CD4-positive, alpha-beta T cell treated with Interleukin-21 for 1 hour (primary cell): ENCODE measurements at places on chromosomes 3 and 15.
A peak's percentile ranks its signal among the peaks of the same experiment; 100 is the strongest.

DNA sequence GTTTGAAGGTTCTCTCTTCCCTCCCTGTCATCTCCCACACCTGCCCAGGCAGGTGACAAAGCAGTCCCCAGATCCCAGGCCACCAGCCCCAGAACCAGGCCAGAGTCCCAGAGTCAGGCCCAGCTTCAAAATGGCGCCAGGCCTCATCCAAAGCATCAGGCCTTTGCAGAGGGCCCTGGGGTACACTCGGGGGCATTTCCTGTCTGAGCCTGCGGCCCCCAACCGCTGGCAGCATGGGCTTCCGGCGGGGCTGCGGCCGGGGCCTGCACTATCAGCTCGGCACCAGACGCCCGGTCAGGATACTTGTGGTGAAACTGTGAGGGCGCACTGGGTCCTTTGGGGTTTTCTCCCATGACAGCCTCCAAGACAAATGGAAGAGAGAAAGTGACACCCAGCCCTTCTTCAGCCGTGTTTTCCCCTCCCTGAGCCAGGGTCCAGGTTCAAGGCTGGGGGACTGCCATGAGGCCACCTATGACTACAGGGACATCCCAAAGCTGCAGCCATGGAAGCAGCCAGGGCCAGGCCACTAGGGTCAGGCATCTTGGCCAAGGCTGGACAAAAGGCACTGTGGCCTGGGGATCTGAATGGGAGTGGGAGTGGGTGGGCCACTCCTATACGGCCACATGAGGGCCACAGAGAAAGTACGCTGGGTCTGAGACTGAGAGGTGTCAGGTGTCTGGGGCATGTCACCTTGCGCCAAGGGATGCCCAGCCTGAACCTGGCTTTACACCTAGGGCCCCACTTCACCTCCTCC is 33.9 kb downstream of the RPN1 start:
- DNase-seq: peak; percentile 11

GRCh38 chr15:22226034-22226790 is 145.9 kb downstream of the OR4M2 start:
- no peak for DNase-seq

GRCh38 chr3:12294885-12295580 is 6.2 kb downstream of the PPARG start:
- no peak for DNase-seq

DNA sequence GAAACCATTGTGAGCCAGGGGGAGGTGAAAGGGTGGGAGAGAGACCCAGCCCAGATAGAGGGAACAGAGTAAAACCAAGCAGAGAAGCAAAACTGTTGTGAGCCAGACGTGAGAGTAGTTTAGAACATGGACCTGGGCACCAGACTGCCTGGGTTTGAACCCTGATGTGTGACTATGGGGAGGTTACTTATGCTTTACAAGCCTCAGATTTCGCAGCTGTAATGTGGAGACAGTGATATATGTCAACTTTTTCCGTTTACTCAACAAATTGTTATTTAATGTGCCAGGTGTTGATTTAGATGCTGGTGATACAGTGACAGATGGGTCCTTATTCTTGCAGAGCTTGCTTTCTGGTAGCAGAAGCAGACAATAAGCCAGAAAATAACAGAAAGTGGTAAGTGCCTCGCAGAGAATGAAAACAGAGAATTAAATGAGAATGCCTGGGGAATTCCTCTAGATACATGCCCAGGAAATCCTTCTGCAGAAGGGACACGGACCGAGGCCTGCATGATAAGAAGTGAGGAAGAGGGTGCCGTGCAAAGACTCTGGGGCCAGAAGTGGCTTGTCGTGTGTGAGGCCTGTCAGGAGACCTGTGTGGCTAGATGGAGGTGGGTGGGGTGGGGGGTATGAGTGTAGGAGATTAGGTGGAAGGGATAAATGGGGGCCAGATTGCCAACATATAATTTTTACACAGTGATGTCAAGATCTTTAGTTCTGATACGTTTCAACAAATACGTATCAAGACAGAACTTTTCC is 15.0 kb downstream of the KAT2B start:
- no peak for DNase-seq

- no peak for DNase-seq
These were observed 362.8 kb downstream of the PTPRG start for GRCh38 chr3:61924090-61924735.

GRCh38 chr15:101006931-101007691 is 88.0 kb downstream of the LRRK1 start:
- peak; percentile 57 for DNase-seq

DNA sequence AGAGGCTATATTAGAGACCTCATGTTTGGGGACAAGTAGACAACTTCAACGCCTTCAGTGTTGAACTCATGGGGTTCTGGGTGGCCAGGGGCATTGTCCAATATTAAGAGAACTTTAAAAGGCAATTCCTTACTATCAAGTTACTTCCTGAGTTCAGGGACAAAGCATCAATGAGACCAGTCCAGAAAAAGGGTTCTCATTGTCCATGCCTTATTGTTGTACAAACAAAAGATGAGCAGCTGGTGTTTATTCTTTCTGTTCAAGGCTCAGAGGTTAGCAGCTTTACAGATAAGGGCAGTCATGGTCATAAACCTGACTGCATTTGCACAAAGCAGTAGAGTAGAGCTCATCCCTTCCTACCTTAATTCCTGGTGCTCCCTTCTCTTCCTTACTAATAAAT is 18.5 kb upstream of the PDHB start:
- no peak for DNase-seq

- DNase-seq: no peak
These were observed 54.2 kb downstream of the ANKRD28 start for GRCh38 chr3:15743587-15744009.

GRCh38 chr15:27358751-27359434 is 387.9 kb downstream of the GABRG3 start:
- no peak for DNase-seq

DNA sequence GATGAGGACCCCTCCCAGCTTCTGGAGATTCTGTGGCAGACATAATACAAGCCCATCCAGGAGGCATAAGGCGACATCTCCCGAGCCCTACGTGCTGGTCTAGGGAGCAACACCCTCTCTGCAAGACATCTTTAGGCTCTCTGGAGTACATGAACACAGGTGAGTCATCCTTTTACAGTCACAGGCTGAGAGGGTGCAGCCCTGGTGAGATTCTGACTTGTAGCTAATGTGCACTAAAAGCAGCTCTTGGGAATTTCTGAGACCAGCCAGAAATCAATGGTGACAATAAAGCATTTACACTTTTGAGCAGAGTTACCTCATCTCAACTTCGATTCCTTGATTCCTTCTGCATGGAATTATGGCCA is 131.1 kb downstream of the XXYLT1 start:
- DNase-seq: no peak

- DNase-seq: no peak
These were observed 5.0 kb downstream of the CHST13 start for GRCh38 chr3:126528800-126529541.

DNA sequence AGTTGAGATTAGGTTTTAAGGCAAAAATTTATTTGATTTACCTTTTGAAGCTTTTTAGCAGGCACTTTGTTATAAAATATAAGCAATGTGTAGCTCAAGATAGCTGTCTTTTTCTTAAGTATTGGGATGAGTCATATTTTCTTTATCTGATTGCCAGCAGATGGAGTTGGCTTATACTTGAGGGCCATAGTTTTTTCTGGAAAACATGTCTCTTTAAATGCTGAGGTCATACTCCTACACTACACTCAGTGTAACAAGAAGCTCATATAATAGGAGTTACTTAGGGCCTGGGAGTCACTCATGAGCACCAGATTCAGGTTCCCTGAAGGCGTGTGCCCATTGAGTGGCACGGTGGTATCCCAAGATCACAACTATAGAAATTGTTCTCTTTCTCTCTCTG is 579.8 kb downstream of the EDEM1 start:
- DNase-seq: no peak

GRCh38 chr3:149688122-149688757 is 30.4 kb upstream of the WWTR1 start:
- DNase-seq: no peak

GRCh38 chr3:146117406-146118285 is 43.3 kb downstream of the PLOD2 start:
- DNase-seq: no peak

DNA sequence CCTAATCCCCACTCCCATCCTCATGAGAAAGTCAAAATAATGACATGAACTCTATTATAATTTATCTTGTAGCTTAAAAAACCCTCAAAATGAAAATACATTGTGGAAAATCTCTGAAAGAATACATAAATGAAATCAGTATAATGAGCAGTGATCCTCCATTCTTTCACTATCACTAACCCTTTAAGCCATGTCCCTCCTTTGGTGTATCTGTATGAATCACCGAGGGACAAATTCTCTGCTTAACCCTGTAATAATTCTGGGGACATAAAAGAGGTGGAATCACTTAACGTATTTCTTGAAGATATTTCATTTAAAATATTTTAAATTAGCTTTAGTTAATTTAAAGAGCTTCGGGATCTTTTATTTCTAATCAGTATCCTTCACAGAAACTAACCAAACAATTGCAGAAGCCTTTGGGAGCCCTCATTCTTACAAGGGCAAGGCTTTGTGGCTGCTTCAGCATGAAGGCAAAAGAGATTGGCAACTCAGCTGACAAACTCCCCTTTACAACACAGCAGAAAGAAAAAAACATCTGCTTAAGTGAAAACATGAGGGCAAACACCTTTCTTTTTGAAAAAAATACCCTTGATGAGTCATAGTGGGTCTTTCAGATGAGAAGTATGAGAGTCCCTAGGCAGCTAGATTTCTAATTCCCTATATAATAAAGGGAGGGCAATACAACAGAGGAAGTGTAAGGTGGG is 44.0 kb upstream of the ALCAM start:
- DNase-seq: no peak

DNA sequence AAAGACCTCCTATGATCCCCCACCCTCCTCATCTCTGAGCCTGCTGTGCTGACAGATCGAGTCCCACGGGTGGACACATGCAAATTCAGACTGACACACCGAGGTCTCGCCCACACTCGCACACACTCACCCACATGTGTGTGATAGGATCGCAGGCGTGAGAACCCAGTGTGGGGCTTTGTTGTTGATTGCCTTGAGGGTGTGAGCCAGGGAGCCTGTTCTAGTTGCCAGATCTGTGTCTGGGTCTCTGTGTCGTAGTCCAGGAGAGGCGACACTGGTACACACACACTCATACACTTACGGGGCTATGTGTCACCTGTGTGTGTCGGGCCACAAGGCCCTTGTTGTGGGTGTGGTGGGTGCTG is 2.0 kb downstream of the EPHB3 start:
- DNase-seq: no peak

DNA sequence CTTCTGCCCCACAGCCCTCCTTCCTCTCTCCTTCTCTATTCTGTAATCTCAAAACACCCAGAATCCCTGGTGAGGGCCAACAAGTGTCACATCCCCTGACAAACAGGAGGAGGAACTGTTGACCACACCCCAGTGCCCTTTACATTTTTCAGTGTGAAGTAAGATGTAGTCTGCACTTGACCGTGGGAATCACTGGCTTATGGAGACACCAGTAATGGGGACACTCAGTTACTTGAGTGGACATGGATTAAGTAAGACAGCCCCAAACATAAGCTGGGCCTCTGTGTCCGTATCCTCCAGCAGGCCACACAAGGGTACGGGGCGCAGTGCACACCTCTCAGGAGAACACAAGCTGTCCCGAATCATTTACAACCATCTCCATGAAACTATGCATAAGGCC is 28.4 kb upstream of the LIMD1 start:
- DNase-seq: no peak

GRCh38 chr3:112339134-112339533 is 6.2 kb downstream of the CD200 start:
- DNase-seq: no peak

DNA sequence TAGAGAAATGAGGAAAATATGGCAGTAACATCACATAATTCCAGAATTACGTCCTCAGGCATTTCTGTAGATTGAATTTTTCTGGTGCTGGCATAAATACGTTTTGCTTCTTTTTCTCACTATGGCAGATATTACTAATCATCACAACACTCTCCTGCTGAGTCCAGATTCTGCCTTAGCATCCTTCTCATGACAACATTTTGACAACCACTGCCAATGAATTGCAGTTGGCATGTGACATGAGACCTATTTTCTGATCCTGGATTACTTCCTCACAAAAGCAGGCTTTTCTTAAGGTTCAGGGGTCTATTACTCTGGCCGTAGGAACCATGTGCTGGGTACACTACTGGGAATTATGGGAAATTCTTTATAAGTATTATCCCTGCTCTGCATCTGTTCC is 22.5 kb upstream of the ARL6 start:
- DNase-seq: no peak

- no peak for DNase-seq
These were observed 44.6 kb downstream of the BHLHE40 start for GRCh38 chr3:5023777-5024346.

GRCh38 chr3:135158520-135158919 is 363.5 kb downstream of the EPHB1 start:
- DNase-seq: no peak

GRCh38 chr15:101641129-101641764 is 10.9 kb downstream of the TM2D3 start:
- DNase-seq: peak; percentile 83

- no peak for DNase-seq
These were observed 203.2 kb downstream of the CGGBP1 start for GRCh38 chr3:87855616-87856015.

DNA sequence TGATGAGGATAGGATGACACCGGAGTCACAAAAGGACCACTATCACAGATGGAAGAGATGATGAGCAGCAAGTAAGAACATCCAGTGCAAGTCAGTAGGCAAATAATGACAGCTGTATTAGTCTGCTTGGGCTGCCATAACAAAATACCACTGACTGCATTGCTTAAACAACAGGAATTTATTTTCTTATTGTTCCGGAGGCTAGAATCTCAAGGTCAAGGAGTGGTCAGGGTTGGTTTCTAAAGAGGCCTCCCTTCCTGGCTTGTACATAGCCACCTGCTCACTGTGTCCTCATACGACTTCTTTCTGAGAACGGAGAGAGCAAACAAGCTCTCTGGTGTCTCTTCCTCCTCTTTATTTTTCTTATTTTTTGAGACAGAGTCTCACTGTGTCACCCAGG is 380.7 kb downstream of the PLOD2 start:
- no peak for DNase-seq

DNA sequence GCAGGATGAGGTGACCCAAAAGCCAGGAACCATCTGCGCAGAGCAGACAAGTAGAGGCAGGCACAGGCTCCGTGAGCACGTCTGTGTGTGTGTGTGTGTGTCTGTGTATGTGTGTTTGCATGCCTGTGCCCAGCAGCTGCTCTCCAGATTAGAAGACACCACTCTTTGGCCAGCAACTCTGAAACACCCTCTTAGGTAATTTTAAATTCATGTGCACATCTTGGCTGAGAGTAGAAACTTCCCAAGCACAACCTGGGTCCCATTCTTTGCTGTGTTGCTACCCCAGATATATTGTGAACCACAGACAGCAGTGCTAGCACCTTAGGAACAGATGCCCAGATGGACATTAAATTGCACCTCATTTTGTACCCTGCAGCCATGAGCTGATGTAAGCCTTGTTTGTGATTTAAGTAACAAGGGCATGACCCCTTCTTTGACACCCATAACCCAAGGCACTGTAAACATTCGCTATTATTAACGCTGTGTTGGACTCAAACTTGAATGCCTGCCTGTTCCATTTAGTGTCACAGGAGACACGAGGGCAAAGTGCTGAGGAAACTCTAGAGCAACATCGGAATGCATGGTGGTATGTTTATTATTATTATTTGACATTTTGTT is at the start of gene FILIP1L:
TSS of gene FILIP1L (minus strand) at position 89 of the 618 bp plus-strand sequence.
- no peak for DNase-seq
